ENCODE measurements at places on chromosomes 16 and 17. TPM values are rescaled to one million over a fixed set of nuclear protein-coding genes. Genes with fewer than 3 reads are reported as not detected.
A peak's percentile ranks its signal among the peaks of the same experiment; 100 is the strongest.

The PEMT gene
- 26.4 TPM for total RNA-seq

The CEP95 gene
- total RNA-seq = 48.9 TPM

The CIBAR2 gene
- not detected for total RNA-seq

The SLFN12L gene
- total RNA-seq = 0.88 TPM

The SLC22A31 gene
- not detected for total RNA-seq

- DNase-seq = no peak
Observed at GRCh38 chr17:19313746-19314651, 48.5 kb downstream of the B9D1 start.

DNA sequence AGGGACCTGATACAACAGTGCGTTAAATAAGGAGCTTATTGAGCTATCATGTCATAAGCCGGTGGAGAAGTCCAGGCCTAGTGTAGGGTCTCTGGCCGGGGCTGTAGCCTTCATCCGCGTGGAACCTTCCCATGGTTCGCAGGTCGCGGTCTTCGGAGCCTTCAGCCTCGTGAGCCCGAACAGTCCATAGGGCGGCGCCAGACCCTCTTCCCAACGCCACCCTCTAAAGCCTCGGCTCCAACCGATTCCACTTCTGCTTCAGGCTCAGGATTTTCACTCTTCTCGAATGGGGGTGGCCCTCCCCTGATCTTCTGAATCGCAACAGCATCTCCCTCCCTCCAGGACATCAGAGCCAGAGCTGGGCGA, 10.3 kb upstream of the BRCA1 start:
- DNase-seq = no peak

DNA sequence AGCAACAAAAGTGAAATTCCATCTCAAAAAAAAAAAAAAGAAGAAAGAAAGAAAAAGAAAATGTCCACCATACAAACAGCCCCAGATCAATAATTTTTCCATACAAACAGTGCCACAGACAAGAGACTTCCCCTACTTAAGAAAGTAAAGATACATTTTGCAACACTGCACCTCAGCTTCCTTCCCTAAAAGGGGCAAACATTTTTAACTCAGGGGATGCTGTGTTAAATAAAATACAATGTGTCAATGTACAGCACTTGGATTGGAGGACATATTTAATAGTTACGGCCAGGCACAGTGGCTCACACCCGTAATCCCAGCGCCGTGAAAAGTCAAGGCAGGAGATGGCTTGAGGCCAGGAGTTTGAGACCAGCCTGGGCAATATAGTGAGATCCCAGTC, 22.3 kb downstream of the MYH11 start:
- no peak for DNase-seq

DNA sequence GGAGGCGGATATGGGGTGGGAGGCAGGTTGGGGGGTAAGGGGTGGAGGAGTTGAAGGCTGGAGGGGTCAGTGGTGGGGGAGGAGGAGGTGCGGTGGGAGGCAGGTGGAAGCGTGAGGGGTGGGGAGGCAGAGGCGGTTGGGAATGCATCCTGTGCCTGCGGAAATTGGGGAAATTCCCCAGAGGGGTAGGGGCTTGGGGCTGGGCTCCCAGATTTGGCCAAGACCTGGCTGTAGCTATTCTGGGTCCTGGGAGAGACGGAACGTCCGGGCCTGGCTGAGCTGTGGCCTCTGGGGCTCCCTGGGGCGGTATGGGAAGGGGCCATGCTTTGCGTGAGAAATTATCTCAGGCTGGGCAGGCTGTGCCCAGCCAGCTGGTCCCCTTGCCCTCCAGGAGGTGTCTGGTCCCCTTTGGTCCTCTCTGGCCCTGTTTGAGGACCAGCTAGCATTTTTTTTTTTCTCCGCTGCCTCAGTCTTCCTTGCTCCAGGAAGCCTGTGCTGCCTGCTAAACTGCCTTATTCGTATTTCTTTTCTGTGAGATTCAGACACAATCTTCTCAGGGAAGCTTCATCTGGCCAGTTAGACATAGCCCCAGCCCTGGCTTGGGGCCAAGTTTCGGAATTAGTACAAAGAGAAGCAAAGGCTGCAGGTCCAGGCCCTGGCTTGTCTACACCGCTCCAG, 7.3 kb upstream of the TRPV2 start:
- DNase-seq = peak; percentile 59

DNA sequence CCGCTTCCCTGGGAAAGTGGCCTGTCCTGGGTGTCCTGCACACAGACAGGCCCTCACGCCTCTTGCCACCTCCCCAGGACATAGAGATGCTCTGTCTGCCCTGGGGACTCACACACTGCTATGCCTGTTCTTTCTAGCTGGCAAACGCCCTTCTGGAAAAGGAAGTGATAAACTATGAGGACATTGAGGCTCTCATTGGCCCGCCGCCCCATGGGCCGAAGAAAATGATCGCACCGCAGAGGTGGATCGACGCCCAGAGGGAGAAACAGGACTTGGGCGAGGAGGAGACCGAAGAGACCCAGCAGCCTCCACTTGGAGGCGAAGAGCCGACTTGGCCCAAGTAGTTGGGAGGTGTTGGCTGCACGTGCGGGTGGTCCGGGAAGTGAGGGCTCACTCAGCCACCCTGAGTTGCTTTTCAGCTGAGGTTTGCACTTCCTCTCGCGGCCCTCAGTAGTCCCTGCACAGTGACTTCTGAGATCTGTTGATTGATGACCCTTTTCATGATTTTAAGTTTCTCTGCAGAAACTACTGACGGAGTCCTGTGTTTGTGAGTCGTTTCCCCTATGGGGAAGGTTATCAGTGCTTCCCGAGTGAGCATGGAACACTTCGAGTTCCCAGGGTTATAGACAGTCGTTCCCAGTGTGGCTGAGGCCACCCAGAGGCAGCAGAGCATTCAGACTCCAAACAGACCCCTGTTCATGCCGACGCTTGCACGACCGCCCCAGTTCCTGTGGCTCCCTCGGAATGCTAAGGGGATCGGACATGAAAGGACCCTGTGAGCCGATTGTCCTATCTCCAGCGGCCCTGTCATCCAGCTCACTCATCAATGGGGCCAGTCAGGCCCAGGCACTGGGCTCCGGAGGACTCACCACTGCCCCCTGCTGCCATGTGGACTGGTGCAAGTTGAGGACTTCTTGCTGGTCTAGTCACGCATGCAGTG, 3.5 kb upstream of the RPL13 start:
- peak; percentile 98 for DNase-seq

DNA sequence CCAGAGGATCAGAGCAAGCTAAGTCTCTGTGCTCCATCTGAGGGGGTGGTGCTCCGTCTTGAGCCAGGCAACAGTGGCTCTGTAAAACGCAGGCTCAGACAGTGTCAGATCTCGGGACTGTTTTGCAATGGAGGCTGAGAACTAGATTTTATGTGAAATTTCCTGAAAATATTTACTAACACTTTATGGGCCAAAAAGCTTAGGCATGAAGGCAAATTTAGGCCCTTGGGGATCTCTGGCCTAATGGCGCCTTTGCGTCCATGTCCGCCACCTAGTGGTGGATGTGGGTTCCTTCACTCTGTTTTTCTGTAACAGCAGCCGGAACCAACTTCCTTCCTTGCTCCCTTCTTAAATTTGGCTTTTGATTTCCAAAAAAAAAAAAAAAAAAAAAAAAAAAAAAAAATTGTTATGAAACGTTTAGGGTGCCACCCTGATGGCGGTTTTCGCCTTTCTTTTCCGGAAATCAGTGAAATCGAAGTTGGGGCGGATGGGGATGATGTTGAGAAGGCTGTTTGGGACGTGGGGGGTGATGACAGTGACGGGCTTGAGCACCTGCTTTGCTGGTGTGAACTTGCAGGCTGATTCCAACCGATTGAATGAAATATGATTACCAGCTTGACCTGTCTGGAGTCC, 14.0 kb upstream of the ELAC2 start:
- DNase-seq = no peak

GRCh38 chr17:67911059-67911782, 85.0 kb downstream of the C17orf58 start:
- no peak for DNase-seq

DNA sequence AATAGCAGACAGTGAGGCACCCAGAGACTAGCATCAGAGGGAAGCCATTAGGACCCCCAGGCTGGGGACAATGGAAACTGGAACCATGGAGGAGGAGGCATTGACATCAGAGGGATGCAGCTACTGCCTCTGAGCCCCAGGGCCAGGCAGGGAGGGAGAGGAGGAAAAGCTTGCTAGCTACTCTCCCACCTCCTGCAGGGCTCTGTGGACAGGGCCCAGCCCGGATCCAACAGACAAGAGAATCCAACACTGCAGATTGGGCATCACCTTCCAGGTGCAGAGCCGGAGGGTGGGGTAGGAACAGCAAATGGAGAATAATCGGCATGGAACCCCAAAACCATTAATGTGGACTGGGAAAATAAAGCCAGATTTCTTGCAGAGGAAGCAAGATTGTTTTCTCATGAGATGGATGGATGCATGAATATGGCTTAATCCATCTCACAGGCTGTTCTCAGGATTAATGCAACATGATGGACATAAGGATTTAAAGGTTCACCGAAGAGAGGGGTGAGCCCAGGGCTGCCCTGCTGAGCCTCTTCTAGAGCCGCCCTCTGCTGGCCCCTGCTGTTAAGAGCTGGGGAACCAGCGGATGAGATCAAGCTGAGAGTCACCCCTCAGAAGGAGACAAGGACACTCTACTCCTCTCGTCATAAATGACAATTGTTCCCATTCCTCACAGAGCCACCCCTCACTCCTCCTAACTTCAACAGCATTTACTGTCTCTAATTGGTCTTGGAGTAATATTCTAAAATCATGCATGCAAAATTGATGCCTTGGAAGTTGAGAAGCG, 48.8 kb downstream of the DNAH3 start:
- peak; percentile 41 for DNase-seq

DNA sequence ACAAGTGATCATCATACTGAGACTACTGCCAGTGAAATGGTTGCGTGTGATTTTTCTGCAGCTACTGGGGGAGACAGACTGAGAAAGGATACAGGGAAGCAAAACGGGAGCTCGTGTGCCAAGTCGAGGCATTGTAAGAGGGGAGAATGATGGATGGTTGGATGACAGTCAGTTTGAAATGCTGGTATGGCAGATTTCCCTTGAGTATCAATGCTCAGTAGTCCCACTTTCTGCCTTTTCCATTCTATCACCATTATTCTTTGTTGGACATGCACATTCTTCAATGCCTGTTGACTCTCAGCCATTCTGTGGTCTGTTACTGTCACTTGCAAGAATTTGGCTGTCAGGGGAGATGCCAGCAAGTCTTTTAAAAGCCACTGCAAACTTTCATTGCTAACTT, 510.6 kb upstream of the RBFOX1 start:
- DNase-seq = no peak

Data from osteoblast (primary cell).